ENCODE measurements at places on chromosomes 2 and 18.

DNA sequence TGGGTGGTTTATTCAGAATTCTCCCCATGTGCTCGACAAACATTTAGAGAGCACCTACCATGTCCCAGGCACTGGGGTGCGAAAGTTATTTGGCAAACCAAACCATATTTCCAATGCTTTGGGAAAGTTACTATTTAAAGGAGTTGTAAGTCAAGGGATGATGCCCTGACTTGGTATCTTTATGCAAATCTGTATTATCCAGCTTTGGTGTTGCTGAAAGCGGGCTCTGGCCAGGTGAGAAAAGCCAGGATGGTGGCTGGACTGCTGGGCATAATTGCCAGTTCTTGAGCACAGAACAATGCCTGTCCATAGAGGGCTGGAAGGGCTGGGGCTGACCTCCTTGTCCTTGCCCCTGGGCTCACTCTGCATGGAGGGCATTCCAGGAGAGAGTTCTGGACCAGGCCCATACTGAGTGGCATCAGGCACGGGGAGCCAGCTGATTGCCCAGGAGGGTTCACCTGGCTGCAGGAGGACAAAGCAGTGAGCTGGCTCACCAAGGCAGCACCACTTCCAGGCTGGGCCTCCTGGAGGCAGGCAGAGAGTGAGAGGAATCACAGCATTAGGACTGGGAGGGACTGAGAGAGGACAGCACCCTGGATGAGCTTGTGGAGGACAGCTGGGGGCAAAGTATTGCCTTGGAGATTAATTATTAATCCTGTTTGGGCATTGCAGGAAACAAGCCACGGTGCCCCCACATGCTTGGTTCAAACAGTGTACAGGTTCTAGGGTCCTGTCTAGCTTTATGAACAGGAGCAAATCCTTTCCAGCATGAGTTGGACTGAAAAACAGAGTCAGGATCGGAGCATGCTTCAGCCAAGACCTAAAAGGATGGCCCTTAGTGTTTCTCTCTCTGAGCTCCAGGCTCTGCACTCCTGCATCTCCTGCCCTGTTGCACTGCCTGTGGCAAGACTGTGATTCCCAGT is 7.1 kb downstream of the KHK start:
- DNase-seq: peak; percentile 23

DNA sequence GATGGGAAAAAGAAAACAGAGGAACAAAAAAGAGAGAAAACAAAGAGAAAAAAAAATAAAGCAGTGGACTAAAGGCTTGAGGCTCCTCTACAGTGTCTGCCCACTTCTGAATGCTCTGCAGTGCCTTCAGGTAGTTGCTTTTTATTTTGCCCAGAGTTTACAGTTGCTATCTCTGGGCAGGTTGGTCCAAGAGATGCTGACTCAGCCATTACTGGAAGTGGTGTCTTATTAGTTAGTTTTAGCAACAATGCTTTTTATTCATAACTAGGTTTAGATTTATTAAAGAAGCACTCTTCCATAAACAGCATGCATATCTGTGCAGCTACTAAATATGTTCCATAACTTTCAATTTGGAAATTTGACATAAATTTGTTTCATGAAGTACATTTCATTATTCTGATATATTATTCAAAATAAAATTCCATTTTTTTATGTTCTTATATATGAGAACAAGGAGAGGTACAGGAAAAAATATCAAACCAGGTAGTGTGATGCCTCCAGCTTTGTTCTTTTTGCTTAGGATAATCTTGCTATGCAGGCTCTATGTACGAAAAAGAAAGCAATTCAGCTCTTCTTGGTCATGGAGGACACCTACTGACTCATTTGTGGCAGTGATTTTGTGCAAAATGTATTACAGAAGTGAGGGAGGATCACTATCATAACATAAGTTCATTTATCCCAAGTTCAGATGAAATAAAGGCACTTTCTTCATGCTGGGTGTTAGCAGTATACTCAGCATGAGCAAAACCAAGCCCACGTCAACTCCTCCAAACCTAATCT is 69.5 kb downstream of the RPIA start:
- DNase-seq: no peak

DNA sequence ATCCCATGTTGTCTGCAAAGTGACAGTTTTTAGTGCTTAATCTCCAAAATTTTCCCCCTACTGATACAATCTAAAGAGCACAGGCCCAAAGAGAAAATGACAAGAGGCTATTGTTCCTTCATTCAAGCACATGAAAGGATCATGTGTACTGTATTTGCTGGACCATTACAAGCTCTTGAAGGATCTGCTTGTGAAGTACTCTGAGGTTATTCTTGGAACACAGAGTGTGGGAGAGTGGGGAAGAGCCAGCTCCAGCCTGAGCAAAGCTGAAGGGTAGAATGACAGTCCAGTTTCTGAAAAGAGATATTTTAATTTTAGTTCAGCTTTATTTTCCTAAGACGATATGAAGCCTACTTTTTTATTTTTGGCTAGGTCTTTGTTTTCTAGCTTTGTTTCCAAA is 112.2 kb downstream of the GALNT3 start:
- no peak for DNase-seq

DNA sequence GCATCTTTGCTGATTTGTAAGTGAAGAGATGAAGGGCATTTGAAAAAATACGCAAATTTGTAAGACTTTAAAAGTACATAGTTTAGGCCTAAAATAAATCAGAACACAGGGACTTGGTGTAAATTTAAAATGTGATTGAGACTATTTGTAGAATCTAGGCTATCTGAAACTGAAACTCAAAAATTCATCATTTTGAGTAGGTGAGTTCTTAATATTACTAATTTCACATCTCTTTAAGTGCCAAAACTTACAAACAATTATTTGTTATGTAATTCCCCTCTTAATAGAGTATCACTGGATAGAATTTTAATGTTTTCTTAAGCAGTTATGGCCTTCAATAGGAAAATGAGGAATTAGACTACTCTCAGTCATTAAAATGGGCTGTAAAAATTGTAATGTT is 14.0 kb upstream of the HRH4 start:
- no peak for DNase-seq

DNA sequence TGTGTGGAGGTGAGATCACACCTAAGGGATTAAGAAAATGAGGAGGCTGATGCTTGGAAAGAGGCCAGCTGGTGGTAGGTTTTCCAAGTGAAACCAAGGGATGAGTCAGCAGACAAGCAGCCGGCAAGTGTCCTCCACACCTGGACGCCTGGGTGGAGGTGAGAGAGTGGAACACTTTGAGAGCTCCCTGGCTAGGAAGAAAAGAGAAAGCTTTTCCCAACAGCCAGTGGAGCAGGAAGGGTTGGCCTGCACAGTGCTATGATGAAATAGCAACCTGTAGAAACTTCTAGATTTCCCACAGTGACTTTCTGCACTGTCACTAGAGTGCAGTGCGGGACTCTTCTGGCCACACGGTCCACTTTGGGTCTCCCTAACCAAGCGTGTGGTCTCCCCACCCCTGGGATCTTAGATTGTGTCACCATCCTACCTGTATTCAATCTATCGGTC is 19.6 kb upstream of the IL37 start:
- DNase-seq: peak; percentile 97

DNA sequence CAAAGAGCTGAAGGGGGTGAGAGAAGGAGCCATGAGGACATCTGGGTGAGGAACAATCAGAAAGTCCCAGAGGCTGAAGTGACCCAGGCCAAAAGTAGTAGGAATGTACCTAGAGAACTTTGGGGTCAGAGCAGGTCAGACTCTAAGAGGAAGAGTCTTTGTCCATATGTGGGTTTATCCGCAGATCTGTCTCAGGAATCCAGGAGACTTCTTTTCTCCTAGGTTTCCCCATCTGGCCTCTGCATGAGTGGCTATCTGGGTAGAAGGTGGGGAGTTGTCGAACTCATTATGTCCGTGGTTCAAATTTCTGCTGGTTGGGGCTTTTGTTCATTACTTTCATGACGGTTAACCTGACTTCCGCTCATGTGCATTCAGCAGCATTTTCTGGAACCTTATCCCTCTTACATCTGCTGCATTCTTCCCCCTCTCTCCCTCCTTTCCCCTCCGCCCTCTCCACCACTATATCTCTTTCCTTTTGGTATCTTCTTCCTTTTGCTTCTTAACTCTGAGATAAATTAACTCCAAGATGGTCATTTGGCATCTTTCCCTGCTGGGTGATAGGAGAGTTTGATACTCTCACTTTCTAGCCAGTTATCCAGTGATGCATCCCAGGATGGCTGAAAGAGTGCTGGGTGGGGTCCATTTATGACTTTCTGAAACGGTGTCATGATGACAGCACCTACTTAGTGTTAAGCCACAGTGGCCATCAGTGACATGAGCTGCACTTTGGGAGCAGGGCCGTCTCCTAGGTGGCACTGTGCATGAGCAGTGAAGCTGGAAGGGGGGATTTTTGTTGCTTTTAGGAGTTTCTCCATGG is 2.1 kb downstream of the LIPG start:
- peak; percentile 67 for DNase-seq
